ELR (cell line): ENCODE measurements at places on chromosomes 4 and X.

- DNase-seq = no peak
Observed at GRCh38 chr4:53537606-53538005, 53.7 kb downstream of the LNX1 start.

DNA sequence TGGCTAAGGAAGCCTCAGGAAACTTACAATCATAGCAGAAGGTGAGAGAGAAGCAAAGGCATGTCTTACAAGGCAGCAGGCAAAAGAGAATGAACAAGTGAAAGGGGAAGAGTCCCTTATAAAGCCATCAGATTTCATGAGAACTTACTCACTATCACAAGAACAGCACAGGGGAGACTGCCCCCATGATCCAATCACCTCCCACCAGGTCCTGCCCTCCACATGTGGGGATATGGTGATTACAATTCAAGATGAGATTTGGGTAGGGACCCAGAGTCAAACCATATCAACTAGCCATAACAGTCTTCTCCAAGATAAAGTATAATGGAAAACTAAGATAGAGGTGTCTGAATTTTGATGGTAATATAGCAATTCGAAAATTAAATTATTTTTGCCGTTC is 534.3 kb downstream of the ADGRL3 start:
- no peak for DNase-seq

DNA sequence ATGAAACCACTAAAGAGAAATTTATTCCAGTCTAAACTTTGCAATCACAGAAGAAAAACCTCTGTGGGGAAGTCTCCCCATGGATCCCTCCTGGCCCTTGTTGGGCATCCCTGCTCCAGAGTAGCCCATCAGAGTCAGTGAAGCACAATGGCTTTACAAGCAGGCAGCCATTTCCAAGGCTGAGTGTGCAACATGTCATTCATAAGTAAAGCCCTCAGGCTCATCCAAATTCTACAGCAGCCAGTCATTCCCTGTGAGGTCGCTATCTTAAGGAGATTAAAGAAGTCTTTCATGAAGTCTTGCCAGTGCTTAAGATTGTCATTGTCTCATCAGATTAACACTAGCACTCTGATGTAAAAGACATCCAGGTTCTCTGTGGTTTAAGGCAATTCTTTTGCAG is 17.0 kb upstream of the MAPK10 start:
- DNase-seq = no peak

- no peak for DNase-seq
Observed at GRCh38 chr4:110085131-110085530, 113.3 kb downstream of the ELOVL6 start.

GRCh38 chr4:107922486-107923473 is 8.6 kb upstream of the CYP2U1 start:
- DNase-seq = peak; percentile 61

DNA sequence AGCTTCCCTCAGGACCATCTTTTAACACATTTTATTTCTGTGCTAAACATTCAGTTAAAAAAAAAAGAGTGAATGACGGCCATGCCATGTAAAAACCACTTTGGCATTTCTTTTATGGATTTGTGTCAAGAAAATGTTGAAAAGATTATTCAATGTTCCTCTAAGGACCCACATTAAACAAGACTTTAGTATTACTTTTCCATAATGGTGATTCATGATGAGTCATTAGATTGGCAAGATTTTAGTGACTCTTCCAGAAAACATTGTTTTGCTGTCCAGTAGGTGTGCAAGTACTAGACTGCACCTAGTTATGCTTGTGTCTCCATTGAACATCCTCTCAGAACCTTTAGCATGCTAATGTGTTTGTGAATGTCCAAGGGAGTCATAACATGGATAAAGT is 748.6 kb downstream of the STPG2 start:
- peak; percentile 2 for DNase-seq

DNA sequence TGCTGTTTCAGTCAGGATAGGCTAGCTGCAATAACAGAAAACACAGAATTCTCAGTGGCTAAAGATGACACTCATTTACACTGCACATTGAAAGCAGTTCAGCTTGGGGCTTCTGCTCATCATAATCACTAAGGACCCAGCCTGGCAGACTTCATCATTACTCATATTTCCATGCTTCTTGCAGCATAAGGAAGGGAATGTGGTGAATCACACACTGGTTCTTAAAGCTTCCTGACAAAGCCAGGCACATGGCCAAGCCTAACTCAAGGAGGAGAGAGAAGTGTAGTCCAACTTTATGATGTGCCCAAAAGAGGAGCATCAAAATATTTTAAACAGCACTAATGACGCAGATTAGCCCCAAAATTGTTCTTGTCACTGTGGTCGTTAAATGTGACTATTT is 186.5 kb downstream of the BANK1 start:
- DNase-seq = peak; percentile 96

DNA sequence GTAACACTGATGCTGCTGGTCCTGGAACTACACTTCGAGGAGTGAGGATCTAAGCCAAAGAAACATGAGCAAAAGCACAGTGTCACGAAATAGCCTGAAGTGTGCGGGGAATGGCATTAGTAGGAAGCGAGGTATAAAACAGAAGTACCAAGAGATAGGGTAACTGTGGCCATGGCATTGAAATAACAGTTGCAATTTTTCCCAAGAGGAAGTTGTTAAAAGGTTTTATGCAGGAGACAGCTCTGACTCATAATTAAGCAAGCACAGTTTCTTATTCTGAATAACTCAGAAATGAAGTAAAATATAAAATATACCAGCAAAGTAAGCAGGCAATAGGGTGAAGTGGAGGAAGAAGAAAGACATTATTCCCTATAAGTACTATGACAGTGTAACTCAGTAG is 90.3 kb upstream of the TMEM150C start:
- peak; percentile 40 for DNase-seq

GRCh38 chr4:145808848-145809512 is 129.0 kb downstream of the C4orf51 start:
- no peak for DNase-seq

- DNase-seq = no peak
Observed at GRCh38 chrX:151015684-151016083, 32.5 kb downstream of the HMGB3 start.

GRCh38 chr4:2842687-2843262 is 869 bp upstream of the ADD1 start:
- peak; percentile 18 for DNase-seq

DNA sequence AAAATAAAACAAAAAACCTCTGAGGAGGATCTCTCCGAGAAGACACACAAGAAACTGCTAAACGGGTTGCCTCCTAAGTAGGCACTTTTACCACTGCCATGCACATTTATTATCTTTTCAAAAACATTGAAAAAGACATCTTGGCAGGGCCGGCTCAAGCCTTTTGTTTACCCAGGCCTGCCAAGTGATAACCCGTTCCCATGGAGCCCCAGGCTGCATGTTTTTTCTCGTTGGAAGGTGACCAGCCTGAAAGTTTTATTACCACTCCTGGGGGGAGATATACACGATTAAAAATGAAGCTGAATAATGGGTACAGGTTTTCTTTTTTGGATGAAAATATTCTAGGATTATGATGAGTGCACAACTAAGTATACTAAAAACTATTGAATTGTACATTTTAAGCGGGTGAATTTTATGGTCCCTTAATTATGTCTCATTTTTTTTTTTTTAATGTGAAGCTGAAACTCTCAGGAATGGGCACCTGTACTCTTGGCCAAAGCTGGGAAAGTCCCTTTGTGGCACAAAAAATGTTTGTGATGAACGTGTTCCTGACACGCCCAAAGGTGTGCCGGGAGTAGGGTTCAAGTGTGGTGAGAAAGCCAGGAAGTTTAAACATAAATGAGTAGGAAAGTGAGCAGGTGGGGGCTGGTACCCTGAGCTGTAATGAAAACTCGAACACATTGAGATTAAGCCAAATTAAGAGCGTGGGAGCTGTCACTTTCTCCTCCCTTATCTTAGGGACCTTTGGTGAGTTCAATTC is 1.5 kb upstream of the MAP7D2 start:
- no peak for DNase-seq

GRCh38 chrX:30302956-30303355 is 6.2 kb downstream of the NR0B1 start:
- peak; percentile 4 for DNase-seq

- no peak for DNase-seq
Observed at GRCh38 chrX:137926090-137926489, 360.2 kb downstream of the ZIC3 start.

GRCh38 chrX:110420771-110421499 is 62.3 kb downstream of the RTL9 start:
- DNase-seq = peak; percentile 54

DNA sequence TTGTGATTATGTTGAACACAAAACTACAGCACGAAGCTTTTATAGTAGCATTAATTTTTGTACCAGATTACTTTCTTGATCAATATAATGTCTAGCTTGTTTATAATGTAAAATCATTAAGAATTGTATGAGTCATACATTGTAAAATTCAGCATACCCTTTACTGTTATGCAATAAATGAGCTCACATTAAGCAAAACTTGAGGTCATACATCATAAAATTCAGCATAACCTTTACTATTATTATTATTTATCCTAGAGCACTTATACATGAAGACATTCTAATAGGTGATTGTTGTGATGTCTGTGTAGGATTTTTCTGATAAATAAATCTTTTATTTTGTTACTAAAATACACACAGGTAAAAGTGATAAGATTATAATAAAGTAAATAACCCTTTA is 49.4 kb downstream of the DTHD1 start:
- peak; percentile 20 for DNase-seq

GRCh38 chr4:20433097-20433705 is 181.5 kb downstream of the SLIT2 start:
- no peak for DNase-seq

DNA sequence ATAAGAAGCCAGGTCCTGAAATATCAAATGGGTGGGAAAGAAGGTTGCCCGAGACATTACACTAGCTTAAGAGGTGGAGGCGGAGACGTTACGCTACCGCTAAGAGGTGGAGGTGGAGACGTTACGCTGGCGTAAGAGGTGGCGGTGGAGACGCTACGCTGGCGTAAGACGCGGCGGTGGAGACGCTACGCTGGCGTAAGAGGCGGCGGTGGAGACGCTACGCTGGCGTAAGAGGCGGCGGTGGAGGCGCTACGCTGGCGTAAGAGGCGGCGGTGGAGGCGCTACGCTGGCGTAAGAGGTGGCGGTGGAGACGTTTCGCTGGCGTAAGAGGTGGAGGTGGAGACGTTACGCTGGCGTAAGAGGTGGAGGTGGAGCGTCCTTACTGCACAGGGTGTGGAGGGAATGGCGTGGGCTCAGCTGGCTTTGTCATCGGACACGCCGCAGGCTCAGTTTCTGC is 12.8 kb downstream of the CYP4V2 start:
- no peak for DNase-seq

GRCh38 chr4:77308843-77309242 is 151.8 kb downstream of the CCNG2 start:
- peak; percentile 49 for DNase-seq

DNA sequence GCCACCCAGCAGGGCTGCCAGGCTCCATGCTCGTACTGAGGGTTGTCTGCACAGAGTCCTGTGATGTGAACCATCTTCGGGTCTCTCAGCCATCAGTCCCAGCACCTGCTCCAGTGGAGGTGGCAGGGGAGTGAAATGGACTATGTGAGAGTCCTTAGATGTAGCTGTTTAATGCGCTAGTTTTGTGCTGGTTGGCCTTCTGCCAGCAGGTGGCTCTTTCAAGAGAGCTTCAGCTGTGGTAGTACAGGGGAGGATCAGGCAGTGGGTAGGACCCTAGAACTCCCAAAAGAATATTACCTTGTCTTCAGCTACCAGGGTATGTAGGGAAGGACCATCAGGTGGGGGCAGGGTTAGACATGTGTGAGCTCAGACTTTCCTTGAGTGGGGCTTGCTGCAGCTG is 1066.0 kb downstream of the GLUD2 start:
- no peak for DNase-seq

- peak; percentile 9 for DNase-seq
Observed at GRCh38 chr4:17103231-17103630, 204.8 kb upstream of the LDB2 start.

DNA sequence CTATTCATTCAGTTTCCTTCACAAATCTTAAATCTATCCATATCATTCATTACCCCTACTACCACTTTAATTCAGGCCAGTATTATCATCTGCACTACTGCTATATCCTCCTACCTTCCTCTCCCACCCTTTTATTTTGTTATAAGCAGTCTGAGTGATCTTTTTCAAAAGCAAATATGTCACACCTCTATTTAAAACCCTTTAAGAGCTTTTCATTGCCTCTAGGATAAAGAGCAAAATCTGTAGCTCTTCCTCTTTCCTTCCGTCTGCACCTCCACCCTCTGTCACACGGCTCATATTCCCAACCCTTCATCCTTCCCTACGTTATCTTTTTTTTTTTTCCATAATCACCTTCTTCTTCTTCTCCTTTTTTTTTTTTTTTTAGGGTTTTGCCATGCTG is 60.3 kb upstream of the SMIM10 start:
- DNase-seq = no peak

DNA sequence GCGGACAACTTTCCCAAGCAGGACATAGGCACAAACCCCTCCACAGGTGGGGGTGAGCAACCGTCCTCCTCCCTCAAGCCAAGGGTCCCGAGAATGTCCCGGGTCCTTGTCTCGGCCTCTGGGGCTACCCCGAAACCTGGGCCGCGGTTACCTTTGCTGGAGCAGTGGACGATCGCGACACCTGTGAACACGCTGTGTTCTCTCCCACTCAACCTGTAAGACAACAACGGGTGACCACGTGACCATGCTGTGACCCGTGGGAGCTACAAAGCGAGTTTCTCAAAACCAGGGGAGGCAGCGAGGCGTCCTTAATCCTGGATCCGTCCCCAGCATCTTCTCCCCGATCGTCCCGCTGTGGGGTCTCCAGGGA is 17.9 kb downstream of the ASMTL start:
- DNase-seq = no peak

- DNase-seq = no peak
Observed at GRCh38 chr4:3341760-3342159, 48.9 kb downstream of the RGS12 start.

- peak; percentile 79 for DNase-seq
Observed at GRCh38 chr4:125317525-125317877, 2.7 kb downstream of the FAT4 start.

GRCh38 chrX:13473442-13474163 is 95.8 kb upstream of the EGFL6 start:
- no peak for DNase-seq

DNA sequence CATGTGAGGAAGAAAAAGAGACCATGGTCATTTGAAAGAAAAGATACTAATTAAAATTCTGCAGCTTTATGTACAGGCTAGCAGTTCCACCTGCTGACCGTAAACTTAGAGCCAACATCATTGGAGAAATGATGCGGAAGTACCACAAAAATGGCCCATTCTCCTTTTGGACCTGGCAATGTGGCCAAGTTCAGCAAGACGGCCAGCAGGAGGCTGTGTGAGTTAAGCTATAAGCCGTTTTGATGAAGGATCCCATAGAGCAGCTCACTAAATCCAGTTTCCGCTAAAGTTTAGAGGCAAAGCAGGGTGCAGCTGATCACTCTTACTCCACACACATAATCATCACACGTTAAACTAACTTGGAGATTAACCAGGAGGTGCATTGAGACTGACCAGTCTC is 133.8 kb downstream of the LDB2 start:
- DNase-seq = peak; percentile 36

GRCh38 chr4:14841801-14842768 is 160.2 kb upstream of the CPEB2 start:
- no peak for DNase-seq

GRCh38 chr4:48379587-48380180 is 38.4 kb downstream of the SLAIN2 start:
- no peak for DNase-seq

- DNase-seq = no peak
Observed at GRCh38 chr4:54224996-54225597, 4.0 kb upstream of the PDGFRA start.

- peak; percentile 72 for DNase-seq
Observed at GRCh38 chr4:15149839-15150592, 147.7 kb downstream of the CPEB2 start.
